Stimulated activated CD4-positive, alpha-beta T cell treated with anti-CD3 and anti-CD28 coated beads, Interleukin-15, amount 100 ng/mL, for 48 hours (primary cell): ENCODE measurements at places on chromosomes 6 and 20.

DNA sequence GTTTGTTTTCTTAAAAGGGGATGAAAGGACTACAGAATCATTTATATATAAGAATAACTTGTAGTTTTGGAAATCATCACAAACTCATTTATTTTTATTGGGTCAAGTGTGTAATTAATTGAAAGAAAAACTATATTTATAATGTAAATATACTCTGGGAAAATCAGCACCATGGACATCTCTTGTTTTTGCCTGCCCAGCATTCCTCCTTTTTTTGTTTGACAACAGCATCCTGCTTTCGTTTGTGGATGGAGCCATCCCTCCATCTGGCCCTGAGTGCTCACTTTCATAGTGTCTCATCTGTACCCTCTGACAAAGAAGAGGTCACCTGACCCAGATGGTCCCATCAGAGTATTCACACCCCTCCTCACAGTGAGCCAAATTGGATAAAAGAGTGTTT is 308.2 kb upstream of the HTR1E start:
- DNase-seq, result no peak

DNA sequence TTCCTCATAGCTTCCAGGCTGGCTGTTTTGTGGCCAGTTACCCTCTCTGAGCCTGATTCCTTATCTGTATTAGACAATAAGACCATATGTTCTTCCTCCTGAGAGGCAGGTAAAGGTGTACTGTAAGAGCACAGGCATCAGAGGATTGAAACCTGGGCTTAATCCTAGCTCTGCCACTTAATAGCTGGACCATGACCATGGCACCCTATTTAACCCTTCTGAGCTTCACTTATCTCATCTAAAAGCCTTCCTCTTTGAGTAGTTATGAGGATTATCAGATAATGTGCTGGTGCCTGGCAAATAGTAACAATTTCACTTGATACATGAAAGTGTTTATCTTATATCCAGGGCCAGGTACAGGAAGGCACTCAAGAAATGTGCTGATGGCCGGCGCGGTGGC is 34.9 kb downstream of the BCL2L1 start:
- no peak for DNase-seq

GRCh38 chr6:39515471-39515870 is 193.0 kb upstream of the KCNK16 start:
- no peak for DNase-seq

DNA sequence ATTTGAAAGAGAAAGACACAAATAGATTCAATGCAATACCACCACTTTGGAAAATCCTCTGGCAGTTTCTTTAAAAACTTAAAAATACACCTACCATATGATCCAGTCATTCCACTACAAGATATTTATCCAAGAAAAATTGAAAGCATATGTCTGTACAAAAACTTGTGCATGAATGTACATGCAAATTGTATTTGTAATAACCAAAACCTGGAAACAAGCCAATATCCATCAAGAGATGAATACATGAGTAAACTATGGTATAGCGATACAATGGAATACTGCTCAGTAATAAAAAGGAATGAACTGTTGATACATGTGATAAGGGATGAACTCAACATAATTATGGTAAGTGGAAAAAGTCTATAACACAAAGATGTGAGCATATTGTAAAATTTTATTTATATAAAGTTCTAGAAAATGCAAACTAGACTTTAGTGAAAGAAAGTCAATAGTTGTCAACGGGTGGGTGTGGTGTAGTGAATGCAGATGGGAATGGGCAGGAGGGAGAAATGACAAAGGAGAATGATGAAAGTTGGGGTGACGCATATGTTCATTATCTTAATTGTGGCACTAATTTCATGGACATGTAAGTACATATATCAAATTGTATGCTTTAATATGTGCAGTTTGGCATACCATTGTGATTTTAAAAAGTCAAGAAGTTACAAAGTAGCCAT is 347.5 kb downstream of the SAMD5 start:
- DNase-seq, result no peak

GRCh38 chr6:91476000-91476399 is 889.1 kb upstream of the MAP3K7 start:
- DNase-seq, result no peak

GRCh38 chr6:9131616-9132015 is 696.3 kb upstream of the SLC35B3 start:
- DNase-seq, result no peak

DNA sequence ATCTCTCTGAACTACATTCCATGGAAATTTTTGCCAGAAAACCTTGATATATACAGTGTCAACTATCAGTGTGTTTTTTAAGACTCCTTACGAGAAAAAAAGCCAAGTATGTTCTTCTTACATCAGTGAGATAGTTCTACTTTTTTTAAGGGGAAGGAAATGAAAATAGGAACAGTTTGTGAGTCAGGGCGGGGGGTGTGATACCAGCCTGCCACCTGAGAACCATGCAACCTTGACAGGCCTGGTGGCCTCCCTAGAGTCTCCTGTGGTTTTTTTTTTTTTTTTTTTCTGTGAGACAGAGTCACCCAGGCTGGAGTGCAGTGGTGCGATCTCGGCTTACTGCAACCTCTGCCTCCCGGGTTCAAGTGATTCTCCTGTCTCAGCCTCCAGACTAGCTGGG is 96.3 kb upstream of the GCM1 start:
- DNase-seq, result no peak

DNA sequence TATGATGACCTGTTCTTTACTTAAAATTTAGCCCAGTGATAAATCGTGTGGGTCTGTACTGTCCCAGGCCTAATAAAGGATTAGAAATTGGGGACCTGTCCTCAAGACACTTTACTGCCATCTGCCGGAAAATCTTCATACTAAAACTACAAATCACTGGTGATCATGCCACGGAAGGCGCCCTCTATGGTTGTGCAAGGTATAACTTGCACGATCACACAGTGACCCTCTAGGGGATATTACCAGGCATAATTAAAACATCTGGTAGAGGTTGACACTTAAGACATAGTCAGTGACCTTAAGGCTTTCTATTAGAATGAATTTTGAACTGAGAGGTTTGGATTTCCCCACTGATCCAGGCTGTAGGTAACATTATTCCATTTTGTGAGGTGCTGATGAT is 172.6 kb downstream of the BMP2 start:
- no peak for DNase-seq

DNA sequence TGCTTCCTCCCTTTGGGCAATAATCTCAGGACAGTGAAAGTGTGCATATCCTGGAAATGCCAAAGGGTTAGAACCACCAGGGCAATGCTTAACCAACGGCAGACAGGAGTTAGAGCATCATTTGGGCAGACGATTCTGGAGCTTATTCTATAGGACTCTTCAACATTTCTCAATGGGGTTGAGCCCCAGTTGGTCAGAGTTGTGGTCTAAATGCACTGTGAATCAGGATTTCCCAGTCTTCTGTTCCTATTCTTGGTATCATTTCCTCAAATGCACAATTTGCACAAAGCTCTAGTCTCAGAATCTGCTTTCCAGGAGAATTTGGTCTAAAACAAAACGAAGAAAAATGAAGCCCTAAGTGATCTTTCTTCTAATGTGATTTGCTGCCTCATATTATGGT is 389.6 kb upstream of the JAG1 start:
- DNase-seq, result no peak

DNA sequence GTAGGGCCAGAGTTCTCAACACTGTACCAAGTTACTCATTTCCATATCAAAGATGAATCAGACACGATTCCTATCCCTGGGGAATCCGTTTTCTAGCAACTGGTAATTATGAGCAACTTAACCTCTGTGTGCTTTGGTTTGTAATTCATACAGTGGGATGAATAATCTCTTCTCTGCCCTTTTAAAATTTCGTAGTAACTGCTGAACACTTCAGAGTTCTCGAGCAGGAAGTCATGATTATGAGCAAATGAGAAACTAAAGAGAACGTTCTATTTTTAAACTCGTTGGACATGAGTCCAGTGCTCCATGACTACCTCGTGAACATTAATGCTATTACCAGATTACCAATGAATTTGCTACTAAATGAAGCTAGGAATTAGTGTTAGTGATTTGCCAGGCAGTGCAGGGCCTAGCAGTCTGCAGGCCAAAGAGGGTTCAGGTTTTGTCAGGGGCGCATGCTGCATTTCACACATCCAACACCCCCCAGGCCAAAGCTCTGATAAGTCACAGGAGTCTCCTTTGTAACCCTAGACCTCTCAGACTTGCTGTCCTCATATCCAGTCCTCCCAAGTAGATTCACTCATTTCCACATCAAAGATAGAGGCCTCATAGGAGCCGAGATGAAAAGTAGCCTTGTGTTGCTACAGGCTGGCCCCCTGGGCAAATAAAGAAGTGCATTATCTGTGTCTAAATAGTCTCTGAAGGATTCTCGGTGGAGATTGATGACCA is 45.8 kb upstream of the VSTM2L start:
- no peak for DNase-seq

DNA sequence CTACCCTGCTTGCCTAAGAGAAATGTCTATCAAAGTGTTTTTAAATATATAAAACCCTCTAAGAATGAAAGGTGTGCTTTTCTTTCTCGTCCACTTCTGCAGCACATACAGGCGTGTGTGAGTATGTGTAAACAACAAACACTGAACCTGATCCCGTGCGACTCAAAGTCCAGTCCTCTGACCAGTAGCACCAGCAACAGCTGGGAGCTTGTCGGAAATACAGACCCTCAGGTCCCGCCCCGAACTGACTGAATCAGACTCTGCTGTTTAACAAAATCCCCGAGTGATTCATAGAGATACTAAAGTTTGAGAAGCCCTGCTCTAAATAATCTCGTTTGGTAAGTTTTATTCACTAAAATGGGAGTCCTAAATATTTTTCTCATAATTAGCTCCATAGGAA is 208.0 kb upstream of the KCNQ5 start:
- no peak for DNase-seq

DNA sequence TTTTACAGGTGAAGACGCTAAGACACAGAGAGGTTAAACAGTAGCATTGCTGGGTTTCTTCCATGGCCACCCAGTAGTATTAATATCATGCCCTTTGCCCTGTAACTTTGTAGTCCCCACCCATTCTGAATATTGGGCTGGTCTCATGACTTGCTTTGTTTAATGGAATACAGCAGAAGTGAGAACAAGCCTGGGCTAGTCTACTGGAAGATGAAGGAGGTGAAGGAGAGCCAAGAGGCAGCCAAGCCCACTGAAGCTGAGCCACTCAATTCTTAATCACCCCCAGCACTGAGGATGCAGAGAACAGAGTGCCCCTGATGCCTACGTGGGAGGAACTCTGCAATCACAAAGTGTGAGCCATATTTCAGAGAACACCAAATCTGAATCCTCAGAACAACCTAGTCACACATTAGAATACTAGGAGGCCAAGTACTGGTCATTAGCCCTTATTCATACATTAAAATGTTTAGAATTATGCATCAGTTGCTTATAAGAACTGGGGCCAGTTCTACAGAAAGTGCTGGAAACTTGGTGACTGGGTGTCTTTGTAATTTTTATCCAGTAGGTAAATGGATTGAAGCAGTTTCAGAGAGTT is 270.1 kb upstream of the PRND start:
- no peak for DNase-seq

DNA sequence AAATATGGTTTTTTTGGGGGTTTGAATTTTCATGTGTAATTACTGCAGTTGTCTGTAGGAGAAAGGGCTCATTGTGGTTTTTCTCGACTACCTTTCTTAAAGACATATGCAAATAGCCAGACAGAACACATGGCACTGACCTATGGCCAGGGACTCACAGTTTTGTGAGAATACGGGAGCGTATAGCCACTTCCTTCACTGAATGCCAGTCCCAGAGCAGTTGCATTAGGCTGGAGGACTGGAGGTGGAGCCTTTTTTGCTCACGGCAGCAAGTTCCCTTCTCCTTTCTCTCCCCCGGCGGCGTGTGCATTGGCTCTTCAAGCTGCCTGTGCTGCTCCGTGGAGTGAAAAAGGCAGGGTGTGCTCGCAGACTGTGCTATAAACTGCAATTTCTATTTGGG is 114.9 kb downstream of the AKAP7 start:
- no peak for DNase-seq

DNA sequence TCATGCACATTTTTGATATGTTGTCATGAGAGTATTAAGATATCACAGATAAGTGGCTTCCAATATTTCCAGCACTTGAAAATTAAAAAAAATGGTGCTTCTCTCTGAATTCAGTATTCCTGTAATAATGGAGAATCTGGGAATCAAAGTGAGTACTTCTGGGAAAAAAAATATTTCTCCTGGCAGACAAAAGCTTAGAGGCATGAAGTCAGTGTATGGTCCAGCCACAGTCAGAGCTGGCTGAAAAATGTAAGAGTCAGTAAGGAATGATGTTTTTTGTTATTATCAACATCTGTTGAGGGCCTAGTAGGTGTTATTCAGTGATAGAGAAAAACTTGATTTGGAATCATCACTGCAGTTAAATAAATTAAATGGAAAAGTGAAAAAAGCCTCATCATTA is 3.2 kb upstream of the RFPL4B start:
- no peak for DNase-seq

DNA sequence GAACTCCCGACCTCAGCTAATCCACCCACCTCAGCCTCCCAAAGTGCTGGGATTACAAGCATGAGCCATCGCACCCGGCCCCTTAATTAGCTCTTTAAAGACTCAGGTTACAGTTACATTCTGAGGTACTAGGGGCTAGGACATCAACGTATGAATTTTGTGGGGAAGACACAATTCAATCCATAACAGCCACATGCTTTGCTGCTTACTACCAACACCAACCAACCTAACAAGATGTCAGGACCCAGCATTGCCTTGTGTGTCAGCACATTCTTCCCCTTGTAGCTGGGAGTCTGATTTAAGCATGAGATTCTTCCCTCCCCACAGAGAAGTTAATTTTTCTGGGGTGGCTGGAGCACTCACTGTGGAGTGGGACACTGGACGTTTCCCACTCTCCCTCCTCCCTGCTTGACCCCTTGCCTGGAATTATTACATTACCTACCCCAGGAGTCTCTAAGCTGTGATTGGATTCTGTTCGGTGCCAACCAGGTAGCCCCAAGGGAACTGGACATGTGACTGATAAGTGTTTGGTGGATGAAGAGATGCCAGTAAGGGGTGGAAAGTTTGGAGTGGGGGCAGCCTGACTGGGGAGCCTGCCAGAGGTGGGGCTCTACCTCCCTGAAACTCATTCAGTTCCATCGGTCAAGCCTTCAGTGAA is 5.6 kb upstream of the PXMP4 start:
- DNase-seq, result no peak

- no peak for DNase-seq
Measured at GRCh38 chr6:33513213-33513612, 58.8 kb downstream of the ZBTB9 start.
